NCI-H69 (cell line): ENCODE measurements at places on chromosomes 6 and 20.

- no peak for DNase-seq
Observed at GRCh38 chr6:91606148-91606901, 1019.5 kb upstream of the MAP3K7 start.

DNA sequence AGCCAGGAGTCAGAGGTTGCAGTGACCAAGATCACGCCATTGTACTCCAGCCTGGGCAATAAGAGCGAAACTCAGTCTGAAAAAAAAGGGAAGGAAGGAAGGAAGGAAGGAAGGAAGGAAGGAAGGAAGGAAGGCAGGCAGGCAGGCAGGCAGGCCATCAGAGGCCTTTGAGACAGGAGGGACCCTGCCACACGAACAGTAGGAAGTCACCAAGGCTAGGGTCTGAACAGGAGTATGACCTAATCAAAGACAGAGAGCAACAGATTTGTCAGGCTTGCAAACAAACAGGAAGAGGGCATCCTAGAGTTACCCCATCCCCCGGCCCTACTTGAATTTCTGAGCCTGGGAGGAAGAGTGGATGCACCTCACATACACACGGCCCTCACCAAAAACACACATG lies 67.1 kb downstream of the FGD2 start:
- no peak for DNase-seq

DNA sequence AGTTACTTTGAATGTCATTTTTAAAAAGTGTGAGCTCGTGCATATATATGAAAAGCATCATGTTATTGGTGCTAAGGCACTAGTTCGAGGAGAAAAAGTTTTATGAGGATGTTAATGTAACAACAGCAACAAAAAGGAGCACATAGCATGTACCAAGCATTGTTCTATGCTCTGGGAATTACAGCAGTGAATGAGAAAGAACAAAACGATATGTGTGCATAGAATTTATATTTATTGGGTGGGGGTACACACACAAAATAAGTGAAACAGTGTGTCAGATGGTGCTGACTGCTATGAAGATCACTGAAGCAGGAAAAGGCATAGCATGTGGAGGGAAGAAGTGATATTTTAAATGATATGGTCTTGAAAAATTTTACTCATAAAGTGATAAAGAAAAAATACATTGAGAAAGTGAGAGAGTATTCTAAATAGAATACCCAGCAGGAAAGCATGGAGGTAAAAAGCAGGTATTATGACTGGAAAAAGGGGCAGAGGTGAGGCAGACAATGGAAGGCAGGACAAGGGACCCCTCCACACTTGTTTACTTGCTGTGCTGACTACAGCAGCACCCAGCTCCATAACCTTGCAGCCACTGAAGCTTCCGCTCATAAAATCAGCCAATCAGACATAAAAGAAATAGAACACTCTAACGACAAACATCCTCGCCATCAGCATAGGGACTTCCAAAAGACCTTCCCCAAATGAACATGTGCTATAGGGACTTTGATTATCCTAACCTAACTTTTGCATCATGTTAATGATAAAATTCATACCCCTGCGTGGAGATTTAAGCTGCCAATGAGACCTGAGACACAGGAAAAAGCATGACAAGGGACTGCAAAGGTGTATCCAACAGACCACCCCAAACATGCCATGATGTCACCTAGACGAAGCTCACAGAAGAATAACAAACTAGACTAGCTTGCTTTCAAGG lies 119.9 kb downstream of the HFE start:
- no peak for DNase-seq

DNA sequence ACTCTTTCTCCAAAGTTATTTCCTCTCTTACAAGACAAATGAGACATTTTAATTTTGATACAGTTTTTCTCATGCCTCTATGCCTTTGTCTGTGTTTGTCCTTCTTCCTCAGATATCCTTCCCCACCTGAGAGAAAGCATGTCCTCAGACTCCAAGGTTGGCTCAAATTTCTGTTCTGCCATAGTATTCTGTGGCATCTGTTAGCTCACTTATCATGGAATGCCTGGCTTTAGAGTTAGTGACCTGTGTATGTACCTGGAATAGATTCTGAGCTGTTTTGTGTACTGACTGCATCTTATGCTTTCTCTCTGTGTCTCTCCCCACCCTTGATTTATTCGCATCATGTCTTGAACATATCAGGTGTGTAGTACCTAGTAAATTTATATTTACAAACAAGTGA lies 90.0 kb downstream of the CENPW start:
- DNase-seq = peak; percentile 44

- DNase-seq = peak; percentile 10
Observed at GRCh38 chr20:2047456-2048092, 53.7 kb upstream of the PDYN start.

DNA sequence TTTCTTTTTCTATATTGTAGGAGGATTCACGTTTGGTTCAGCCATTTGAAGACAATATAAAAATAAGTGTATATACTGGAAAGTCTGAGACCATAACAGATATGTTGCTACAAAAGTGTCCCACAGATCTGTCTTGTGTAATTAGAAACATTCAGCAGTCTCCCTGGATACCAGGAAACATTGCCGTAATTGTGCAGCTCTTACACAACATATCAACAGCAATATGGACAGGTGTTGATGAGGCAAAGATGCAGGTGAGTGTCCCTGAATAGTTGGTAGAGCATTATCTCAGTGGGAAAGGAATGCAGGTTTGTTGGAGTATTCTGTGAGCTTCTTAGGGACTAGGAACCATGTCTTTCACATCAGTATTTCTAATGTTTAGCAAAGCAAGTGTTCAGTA lies 18.3 kb upstream of the ADGRF4 start:
- peak; percentile 73 for DNase-seq

DNA sequence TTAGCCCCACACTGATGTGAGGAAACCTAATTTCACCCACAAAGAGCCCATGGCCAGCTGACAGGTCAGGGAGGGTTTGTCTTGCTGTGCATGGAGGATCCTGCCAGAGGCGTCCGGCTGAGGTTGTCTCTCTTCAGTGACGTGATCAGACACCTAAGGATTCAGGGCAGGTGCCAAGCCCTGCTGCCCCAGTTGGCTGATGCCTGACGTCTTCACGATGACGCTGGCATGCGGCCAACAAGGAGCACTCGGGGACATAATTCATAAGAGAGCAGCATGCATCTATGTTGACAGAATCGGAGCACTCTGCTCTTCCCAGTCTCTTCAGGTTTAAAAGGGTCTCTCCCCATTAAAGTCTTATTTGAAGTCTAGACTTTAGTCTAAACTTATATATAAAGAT lies 47.8 kb downstream of the PSMB1 start:
- DNase-seq = peak; percentile 92

- DNase-seq = no peak
Observed at GRCh38 chr20:19785173-19785982, 27.3 kb downstream of the RIN2 start.

DNA sequence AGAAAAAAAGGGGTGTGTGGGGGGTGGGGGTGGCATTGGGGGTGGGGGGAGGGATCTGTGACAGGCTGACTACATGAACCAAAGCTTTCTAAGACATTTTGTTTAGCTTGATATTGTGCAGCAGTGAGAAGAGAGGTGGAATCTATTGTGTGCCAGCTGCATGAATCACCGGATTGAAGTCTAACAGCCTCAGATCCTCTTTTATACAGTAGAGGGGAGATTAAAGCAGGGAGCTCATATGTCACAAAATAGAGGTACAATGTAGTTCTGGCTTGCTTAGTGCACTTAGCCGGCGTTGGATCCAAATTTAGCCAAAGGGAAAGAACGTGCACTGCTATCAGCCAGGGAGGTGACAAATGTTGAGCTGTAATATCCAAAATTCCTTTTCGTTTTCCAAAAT lies 404.2 kb upstream of the CITED2 start:
- peak; percentile 72 for DNase-seq

DNA sequence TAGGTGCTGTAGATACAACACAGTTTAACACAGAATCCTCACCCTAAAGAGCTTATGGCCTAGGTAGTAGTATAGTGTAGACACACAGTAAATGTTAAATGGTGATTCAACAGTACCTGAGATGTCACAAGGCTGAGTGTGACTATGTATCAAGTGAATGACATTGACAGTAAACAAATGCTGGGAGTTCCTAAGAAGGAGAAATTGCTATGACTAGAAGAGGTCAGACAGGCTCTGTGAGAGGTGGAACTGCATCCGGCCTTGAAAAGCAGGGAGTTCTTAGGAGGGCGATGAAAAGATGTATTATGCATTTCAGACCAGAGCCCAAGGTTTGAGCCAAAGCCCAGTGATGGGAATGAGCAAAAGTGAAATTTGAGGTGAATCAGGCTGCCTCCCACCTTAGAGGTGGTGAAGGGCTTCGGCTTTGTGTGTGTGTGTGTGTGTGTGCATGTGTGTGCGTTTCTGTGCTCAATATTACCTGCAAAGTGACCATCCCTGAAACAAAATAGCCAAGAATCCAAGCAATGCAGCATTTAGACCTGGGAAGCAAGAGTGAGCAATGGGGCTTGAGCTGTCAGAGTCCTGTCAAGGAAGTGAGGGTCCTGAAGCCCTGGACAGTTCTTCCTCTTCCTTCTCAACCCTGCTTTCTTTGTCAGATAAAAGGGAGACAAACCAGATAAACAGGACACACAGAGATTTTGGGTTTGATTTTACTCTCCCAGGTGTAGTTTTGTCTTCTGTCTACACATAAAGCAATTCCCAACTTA lies 32.3 kb upstream of the CITED2 start:
- no peak for DNase-seq

GRCh38 chr6:79184641-79185040 lies 49.8 kb downstream of the HMGN3 start:
- DNase-seq = peak; percentile 27

DNA sequence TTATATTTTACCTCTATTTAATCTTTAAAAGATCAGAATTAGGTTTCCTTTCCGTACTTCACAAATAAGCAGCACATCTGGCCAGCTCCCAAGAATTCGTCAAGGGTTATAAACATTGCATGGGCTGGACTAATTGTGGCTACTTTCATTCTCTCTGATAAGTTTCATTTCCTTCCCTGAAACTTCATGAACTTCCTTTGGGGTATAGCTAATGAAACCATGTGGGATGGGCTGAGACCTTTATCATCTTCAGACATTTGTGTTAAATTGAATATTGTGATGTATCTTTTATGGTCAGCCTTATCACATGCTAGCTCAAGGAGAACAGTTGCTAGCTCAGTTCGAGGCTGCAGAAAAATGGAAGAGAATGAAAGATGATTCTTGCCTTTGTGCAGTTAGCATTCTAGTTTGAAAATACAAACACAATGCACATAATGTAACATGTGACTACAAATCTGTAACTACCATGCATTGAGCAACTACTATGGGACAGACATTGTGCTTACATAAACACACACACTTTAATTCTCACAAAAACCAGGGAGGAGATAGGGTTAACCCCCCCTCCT lies 1.7 kb upstream of the GMPR start:
- peak; percentile 51 for DNase-seq

DNA sequence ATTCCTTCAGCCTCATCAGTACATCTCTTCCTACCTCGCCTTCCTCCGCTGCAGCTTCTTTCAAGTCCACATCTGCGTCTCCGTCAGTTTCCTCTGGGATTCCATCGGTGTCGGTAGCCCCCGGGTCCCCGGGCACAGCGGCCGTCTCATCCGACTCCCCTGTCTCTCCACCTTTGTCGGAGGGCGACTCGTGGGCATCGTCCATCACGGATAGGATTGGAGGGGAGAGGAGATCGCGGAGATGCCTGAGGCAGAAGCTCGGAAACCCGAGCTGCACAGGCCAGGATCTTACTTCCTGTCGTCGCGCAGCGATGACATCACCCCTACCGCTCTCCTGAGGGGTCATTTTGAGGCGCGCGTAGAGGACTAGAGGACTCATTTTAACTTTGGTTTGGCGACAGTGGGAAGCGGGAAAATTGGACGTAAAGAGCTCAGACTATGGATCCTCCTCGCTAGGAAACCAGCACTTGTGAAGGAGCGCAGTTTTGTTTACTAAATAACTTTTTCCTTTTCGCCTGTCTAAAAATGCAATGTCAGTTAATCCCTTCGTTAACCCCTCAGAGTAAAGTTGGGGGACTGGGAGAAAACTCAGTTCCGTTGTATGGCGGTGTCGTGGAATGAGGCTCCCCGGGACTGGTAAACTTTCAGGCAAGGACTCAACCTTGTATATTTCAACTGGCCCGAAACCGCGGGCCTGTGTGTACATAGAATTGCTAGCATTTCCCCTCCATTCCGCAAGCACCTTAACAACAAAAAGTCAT lies at the start of gene TAF11:
Gene TAF11 (minus strand): TSS at position 290 of the 761 bp plus-strand sequence. CDS start 85 bp downstream, at position 205.
- DNase-seq = peak; percentile 98

GRCh38 chr6:14727494-14728395 lies 518.1 kb upstream of the JARID2 start:
- no peak for DNase-seq

DNA sequence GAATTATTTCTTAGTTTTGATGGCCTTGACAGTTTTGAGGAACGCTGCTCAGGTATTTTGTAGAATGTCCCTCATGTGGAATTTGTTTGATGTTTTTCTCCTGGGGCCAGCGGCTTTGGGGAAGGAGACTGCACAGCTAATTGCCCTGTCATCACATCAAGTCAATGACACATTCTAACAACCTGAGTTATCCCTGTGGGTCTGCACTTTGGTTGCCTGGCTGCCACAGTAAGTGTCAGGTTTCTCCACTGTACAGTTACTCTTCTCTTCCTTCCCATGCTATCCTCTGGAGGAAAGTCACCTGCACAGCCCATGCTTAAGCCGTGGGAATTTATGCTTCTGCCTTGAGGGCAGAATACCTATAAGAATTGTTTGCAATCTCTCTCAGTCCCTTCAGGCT lies 1.4 kb upstream of the TREML4 start:
- DNase-seq = peak; percentile 48

- no peak for DNase-seq
Observed at GRCh38 chr6:159203304-159204005, 34.3 kb downstream of the FNDC1 start.

- no peak for DNase-seq
Observed at GRCh38 chr20:44600758-44601201, 18.4 kb downstream of the PKIG start.

DNA sequence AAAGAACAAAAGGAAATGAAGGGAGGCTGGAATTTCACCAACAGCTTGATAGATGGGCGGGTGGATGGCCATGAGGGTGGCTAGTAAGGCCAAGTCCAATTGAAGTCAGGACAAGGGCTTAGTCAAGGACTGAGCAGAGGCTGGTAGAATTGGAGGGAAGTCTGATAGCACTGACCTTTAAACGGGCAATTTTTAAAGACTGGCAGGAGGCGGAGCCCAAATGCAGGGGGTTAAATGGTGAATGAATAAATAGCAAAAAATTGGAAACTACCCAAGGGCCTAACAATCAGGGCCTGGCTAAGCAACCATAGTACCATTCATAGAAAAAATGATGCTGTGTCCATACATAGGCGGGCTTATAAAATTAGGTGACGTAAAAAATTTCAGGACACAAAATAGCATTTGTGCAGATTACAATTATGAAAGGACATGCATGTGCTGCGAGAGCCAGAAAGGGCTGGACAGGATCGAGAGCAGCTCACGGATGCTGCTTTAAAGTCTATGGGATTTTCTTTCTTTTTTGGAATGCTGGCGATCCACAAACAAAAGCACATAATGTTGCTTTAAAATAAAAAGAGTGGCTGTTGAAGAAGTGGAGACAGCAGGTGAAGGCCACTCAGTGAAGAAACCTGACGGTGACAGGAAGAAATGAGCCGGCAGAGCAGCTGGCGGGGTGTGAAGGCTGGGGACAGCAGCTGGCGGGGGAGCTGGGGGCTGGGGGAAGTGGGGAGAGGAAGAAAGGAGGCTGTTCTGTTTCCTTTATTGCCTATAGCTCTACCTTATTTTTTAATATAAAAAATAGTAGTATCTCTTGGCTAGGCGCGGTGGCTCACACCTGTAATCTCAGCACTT lies 42.8 kb upstream of the TAF8 start:
- DNase-seq = peak; percentile 13

- no peak for DNase-seq
Observed at GRCh38 chr20:60904730-60905129, 347.3 kb upstream of the CDH4 start.
